ENCODE measurements at places on chromosomes 7 and 10.

DNA sequence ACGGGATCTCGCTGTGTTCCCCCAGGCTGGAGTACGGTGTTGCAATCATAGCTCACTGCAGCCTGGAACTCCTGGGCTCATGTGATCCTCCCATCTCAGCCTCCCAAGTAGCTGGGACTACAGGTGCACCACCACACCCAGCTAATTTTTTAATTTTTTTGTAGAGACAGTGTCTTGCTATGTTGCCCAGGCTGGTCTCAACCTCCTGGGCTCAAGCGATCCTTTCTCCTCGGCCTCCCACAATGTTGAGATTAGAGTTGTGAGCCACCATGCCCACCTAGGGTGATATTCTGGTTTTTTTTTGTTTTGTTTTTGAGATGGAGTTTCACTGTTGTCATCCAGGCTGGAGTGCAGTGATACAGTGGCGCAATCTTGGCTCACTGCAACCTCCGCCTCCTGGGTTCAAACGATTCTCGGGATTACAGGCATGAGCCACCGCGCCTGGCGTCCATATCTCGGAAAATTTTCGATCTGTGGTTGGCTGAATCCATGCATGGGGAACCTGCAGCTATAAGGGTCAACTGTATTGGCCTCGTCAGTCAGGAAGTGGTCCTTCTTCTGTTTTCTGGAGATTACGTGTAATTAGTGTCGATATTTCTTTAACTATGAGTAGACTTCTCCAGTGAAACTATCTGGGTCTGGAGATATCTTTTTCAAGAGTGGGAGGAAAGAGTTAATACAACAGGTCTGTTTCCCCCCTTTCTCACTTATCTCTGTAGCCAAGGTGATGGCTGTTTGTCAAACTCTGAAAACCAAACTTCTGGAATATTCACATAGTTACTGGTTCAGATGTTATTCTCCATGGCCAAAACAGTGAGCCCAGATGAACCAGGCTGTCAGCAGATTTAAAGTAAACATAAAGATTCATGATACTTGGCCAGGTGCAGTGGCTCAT, 21.0 kb upstream of the FIS1 start:
- no peak for DNase-seq

GRCh38 chr7:711093-711921, 15.2 kb upstream of the DNAAF5 start:
- DNase-seq: no peak

GRCh38 chr10:77409697-77410471, 227.7 kb downstream of the KCNMA1 start:
- no peak for DNase-seq

DNA sequence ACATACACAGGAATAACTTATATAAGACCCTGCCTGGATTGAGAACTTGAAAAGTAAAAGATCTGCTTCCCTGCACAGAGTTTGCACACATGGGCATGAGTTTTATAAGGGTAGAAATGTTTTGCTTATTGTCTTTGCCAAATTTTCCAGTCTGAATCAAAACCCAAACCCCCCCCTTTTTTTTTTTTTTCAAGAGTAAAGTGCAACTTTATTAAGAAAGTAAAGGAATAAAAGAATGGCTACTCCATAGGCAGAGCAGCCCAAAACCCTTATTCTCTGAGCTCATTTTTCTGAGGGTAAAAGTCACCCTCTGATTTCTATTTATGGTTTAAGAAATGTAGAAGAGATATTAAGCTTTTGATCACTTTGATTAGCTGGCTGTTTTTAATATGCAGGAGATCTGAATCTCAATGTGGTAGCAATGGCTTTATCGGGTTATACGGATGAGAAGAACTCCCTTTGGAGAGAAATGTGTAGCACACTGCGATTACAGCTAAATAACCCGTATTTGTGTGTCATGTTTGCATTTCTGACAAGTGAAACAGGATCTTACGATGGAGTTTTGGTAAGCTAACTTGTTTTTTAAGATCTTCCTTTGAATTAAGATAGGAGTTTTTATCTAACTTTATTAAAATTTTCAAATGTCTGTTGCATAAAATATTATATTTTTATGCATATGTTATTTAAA, 18.7 kb downstream of the MIOS start:
- no peak for DNase-seq

Measured in effector CD4-positive, alpha-beta T cell (primary cell).